ENCODE measurements at places on chromosomes 12 and 14. TPM values are rescaled to one million over a fixed set of nuclear protein-coding genes. Genes with fewer than 3 reads are reported as not detected.

DNA sequence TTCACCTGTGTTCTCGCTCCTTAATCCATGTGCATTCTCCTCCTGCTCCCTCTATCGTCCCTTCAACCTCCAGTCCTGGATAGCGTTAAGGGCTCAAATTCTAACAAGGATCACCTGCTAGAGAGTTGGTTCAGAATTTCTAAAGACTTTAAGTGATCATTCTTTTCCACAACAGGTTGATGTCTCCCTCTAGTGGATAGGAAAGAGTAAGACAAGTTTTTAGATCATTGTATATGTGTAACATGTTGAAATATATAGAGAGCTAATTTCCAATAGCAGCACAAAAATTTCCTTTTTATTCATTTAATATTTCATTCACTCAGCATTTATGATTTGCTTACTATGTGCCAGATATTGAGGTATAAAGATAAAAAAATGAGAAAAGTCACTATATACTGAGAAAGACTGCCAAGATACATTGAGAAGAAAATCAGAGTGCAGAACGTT, 9.3 kb upstream of the ESR2 start:
- peak; percentile 62 for DNase-seq

DNA sequence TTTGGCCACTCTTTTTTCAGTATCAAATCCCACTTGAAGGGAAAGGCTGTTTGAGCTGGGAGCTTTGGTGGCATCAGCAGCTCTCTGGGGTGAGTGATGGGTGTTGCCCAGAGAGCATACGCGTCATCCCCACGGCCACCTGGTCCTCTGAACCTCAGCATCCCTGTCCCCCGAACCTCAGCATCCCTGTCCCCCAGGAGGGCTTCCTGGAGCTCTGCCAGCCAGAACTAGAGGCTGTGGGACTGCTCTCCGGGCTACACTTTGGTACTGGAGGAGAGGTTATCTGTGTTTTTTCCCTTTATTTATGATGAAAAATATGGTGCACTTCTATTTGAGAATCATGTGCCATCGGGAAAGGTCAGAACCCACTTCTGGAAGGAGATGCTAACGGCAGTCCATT, 131.5 kb upstream of the RTL1 start:
- no peak for DNase-seq

- DNase-seq: peak; percentile 73
Observed at GRCh38 chr14:63770187-63770807, 42.4 kb upstream of the SGPP1 start.

DNA sequence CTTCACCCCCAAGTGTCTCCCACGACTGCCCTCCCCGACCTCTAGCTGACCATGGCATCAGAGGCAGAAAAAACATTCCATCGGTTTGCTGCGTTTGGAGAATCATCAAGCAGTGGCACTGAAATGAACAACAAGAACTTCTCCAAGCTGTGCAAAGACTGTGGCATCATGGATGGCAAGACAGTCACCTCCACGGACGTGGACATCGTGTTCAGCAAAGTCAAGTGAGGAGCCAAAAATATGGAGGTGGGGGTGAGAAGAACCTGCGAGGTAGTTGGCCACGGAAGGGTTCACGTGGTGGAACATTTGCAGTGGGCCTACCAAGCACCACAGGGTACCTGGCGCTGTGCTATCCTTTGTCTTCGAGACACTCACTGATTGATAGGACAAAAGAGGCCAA, 514 bp downstream of the TPPP2 start:
- no peak for DNase-seq

DNA sequence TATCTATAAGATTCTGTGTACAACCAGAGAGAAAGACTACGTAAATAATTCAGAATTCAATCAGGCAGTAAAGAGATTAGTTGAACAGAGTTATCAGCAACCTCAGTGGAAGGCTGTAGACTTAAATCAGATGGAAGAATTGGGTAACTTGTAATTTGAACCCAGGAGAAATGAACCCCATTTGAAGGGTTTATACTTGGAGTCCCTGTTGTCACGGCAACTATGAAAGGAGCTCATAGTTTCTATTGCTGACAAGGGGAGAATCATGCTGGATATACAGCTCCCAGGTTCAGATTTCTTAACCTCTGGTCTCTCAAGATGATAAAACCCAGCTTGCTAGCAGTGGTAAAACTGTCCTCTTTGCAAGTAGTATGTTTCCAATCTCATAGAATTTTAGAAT, 54.4 kb upstream of the BMP4 start:
- no peak for DNase-seq

- DNase-seq: no peak
Observed at GRCh38 chr14:73732006-73732405, 17.8 kb upstream of the PNMA1 start.

GRCh38 chr14:54025661-54026060, 69.0 kb upstream of the BMP4 start:
- peak; percentile 24 for DNase-seq

- DNase-seq: no peak
Observed at GRCh38 chr12:54058128-54058768, 4.6 kb downstream of the HOXC4 start.

DNA sequence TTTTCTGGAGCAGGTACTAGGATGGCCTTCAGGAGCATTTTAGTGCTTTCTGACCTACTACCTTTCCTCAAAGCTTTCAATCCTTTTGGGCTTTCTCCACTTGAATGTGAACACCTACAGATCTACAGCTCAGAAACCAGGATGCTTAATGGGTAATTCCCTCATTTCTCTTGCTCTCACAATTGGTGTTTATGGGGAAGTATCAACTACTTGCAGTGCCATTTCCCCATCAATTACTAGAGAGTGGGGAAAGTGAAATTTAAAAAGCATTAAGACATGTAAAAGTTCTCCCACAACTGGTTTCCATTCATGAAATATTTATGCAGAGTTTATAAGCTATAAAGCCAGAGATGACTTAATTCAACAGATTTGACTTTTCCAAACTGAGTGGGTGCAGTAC, 2.1 kb upstream of the YY1 start:
- DNase-seq: no peak

DNA sequence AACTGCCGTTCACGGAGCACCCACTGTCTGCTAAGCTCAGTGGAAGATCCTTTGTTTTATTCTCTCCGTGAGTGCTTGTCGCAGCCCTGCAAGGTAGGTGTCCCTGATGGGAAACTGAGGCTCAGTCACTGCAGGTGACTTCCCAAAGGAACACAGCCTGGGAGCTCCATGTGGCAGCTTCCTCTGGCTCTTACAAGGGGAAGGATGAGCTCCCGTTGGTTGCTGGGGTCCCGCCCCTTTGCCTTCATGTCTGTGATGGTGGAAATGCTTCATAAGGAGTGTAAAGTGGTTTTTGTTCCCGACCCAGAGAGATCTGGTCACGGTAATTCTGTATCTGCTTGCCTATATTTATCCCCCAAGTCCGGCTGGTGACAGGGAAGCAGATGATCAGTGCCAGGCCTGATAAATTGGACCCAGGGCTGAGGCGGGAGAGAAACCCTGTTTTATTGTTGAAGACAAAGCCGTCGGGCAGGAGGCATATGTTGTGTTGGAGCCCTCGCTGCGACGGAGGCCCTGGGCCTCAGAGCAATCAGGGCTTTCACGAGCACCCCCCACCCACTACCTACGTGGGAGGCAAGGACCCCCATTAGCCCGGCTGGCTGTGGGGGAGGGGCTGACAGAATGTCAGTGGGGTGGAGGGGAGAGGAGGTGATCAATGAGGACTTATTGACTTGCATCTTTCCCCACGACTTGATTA, 91.9 kb downstream of the KIF26A start:
- no peak for DNase-seq

- peak; percentile 72 for DNase-seq
Observed at GRCh38 chr12:116236148-116236731, 41.3 kb downstream of the MED13L start.

DNA sequence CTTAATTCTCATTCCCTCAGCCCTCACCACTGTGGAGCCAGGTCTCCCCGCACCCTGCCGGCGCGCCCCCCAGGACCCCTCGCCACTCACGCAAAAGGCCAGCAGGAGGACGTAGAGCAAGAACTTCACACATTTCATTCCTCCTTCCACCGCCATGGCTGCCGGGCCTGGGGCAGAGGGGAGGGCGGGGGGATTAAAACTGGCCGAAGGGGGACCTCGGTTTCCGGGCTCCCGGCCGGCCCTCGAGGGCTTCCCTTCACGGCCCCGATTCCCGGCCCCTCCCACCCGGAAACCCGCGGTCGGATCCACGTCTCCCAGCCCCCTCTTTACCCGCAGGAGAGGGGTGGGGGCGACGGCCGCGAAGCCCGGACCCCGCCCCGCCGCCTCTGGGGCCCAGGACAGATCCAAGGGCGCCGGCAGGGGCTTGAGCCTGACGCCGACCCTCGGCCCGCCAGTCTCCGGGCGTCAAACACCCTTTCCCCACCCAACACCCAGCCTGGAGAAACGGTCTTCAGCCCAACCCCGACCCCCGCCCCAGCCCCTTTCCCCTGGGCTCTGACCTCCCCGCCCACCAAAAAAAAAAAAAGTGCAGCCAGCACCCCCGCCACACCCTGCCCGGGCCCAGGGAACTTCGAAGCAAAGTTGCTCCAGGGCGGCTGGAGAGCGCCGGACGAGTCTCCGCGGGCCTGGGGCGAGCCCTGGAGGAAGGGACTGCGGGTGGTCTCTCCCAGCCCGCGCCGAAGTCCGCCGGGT, 447 bp downstream of the CD63 start:
- peak; percentile 74 for DNase-seq

DNA sequence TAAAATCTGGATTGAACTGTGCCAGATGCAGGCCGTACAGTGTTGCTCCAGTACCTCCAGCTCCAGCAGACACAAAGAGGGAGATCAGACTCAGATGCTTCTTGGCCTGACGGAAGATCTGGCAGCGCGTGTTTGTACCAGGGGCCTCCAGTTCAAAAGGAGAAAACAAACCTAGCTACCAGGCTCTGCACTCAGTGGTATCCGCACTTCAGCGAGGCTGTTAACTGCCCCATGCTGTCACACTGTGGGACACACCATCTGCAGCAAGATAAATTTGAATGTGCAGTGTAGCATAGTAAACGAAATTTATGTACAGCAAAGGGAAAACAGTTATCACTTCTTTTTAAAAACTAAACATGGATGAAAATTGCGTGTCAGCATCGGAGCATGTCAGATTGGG, 5.1 kb downstream of the DYNC1H1 start:
- DNase-seq: no peak

- peak; percentile 81 for DNase-seq
Observed at GRCh38 chr12:49705479-49706134, 1.6 kb downstream of the FMNL3 start.

GRCh38 chr12:13193505-13194231, 2.9 kb upstream of the EMP1 start:
- DNase-seq: peak; percentile 33

DNA sequence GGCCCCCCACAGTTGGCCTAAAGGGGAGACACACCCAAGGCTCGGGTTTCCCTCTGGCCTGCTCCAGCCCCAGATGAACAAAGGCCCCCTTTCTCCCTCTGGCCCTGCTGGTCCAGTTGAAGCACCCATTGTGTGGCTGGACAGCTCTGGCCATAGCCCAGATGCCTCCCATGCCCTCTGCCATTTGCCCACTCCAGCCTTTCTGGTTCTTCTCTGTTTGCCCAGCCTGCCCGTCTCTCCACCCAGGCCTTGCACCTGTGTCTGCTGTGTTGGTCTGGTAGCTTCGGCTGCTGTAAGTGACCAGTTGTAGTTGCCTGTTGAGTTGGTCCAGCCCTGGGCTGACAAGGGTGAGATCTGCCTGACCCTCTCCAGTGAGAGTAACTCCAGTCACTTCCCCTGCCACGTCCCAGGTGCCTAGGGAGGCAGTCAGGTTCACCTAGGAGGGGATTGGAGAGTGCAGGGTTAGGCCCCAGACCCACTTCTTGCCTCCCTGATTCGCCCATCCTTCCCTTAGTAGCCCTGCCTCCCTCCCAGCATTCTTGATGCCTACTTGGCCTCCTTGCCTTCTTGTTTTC, 3.0 kb downstream of the B4GALNT1 start:
- no peak for DNase-seq

GRCh38 chr14:28784096-28785048, 17.8 kb downstream of the FOXG1 start:
- no peak for DNase-seq

DNA sequence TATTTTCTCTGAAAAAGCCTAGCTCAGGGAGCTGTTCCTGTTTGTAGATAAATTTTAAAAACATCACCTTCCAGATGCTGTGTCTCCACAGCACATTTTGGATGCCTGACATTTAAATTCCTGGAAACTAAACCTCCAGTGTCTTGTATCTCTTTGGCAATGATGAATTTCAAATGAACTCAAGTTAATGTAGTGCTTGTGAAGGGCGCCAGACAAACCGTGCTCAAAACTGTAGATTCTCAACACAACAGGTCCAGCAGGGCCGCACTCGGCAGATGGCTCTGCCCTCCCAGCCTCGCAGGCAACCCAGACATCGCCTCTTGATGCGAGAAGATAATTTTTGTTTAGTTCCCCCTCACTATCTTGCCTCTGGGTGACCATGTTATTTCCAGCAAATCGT, 432.9 kb downstream of the VRK1 start:
- no peak for DNase-seq

DNA sequence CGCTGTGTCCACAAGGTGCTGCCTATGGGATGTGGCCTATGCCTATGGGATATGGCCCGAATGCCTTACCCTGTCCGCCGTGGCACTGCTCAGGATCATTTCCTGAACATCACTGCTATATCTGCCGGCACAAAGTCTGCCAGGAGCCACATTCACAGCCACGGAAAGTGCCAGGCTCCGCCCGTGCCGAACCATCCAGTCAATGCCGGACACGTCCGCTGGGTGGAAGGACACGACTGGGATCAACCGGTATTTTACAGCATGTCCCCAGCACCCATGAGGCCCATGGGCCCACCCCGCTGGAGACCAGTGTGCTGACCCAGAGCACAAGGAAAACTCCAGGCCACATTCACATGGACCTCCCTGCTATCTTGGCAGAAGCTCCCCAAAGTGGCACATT, 14.6 kb upstream of the RAB35 start:
- DNase-seq: no peak

DNA sequence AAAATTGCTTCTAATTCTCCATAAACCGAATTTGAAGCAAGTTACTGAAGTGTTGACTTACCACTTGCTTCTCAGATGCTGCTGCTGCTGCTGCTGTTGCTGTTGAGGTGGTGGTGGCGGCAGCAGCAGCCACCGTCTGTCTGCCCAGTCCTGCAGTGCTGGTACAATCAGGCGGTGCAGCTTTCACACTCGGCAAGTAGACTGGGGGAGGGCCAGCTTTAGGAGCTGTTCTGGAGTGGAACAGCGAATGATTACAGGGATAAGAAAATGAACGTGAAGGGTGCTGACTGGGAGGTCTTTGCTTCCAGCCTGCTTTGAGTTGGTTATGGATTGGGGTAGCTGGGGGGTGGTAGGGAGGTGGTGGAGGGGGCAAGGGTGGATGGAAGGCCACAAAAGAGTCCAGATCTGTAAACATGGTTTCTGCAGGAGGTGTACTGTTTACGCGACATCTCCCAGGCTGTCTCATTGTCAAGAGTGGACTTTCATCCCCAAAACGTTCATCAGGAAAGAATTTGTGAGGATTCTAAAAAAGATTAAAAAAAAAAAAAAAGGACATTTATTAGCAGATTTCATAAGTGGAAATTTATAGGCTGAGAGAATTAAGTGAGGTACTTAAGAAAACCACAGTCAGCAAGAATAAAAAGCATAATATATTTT, 38.8 kb downstream of the UBR7 start:
- peak; percentile 35 for DNase-seq

The MUCL1 gene
- total RNA-seq: not detected

The IL31 gene
- not detected for total RNA-seq

The P2RX7 gene
- total RNA-seq: 0.54 TPM

The HCAR2 gene
- total RNA-seq: not detected

The TMEM132C gene
- total RNA-seq: not detected

The PDE6H gene
- total RNA-seq: not detected

The KMT2D gene
- 12.8 TPM for total RNA-seq

The PLEKHH1 gene
- total RNA-seq: not detected
